Uterine smooth muscle cell (primary cell): ENCODE measurements at places on chromosomes 2 and 18. TPM values are rescaled to one million over a fixed set of nuclear protein-coding genes. Genes with fewer than 3 reads are reported as not detected.

CDK5R2 gene
- total RNA-seq: 0.22 and 0.25 TPM in 2 replicates

PLGLB1 gene
- total RNA-seq: 0.22 and 0.50 TPM in 2 replicates

ANKRD23 gene
- total RNA-seq: 2.0 and 2.4 TPM in 2 replicates

SNORC gene
- 0.44 and 1.2 TPM in 2 replicates for total RNA-seq

SLC5A7 gene
- total RNA-seq: not detected in 2 replicates

LAMA1 gene
- total RNA-seq: 67.1 and 184 TPM in 2 replicates

AAK1 gene
- total RNA-seq: 41.4 and 50.7 TPM in 2 replicates

ARMC9 gene
- 89.6 and 150 TPM in 2 replicates for total RNA-seq

DSG1 gene
- not detected in 2 replicates for total RNA-seq
